ENCODE measurements at places on chromosomes 6 and 20. TPM values are rescaled to one million over a fixed set of nuclear protein-coding genes. Genes with fewer than 3 reads are reported as not detected.

GRCh38 chr6:157980288-157981131, 1.2 kb upstream of the SYNJ2 start:
- H3K4me3 ChIP-seq, result peak overlapping the region; percentile 77
- peaks cover 5% of the 10 kb centered on the region for H3K4me1 ChIP-seq
- no peaks in the 10 kb centered on the region for H3K27me3 ChIP-seq
- DNase-seq, result peak; percentile 64

The DYNLT2 gene
- 0.21 TPM for total RNA-seq

The MAP3K4 gene
- total RNA-seq, result 14.9 TPM

The TFAP2B gene
- total RNA-seq, result not detected

The NQO2 gene
- 7.7 TPM for total RNA-seq
